ENCODE measurements at places on chromosomes 7 and 10.
A peak's percentile ranks its signal among the peaks of the same experiment; 100 is the strongest.

GRCh38 chr10:93073539-93074146 lies at the start of gene CYP26A1:
Gene CYP26A1 (plus strand): TSS chr10:93073893. CDS start chr10:93073935, 42 bp downstream.
- no peak for DNase-seq

GRCh38 chr10:113939212-113939860 lies 84.9 kb downstream of the NHLRC2 start:
- DNase-seq: no peak

DNA sequence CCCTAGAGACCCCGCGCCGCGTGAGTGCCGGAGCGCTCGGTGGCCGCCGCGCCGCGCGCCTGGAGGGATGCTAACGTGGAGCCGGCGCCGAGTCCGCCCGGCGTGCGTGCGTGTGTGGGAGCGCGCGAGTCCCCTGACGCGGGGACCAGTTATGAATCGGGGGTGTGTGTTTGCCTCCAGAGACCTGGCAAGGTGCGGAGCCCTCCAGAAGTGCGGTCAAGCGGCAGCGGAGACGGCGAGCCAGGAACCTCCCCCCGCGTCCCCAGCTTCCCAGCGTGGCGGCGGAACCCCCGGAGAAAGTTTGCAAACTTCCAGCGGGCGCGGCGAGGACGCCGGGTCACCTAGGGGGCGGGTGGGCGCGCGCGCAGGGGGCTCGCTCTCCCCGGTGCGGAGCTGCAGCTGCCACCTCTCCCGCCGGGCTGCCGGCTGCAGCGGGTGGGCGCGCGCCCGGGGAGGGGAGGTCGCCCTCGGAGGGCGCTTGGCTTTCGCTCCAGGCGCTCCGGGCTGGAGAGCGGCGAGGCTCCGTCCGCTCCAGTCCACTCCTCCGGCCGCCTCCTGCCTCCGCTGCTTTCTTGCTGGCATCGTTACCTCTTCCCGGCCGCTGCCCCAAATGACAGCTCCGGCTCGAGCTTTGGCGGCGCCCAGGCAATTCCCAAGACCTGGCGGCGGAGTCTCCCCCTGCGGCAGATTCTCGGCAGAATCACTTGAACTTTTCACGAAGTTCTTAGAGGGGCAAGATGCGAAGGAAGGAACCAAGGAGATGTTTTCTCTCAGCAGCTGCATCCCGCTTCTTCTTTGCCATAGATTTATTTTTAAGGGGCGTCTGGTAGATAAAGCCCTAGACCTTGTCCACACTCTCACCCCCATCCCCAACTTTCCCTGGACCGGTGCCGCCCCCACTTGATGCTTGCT lies 2.3 kb upstream of the CREB5 start:
- DNase-seq: no peak

GRCh38 chr7:118648002-118648401 lies 423.5 kb downstream of the ANKRD7 start:
- no peak for DNase-seq

GRCh38 chr10:154348-154747 lies 19.1 kb downstream of the ZMYND11 start:
- DNase-seq: no peak

DNA sequence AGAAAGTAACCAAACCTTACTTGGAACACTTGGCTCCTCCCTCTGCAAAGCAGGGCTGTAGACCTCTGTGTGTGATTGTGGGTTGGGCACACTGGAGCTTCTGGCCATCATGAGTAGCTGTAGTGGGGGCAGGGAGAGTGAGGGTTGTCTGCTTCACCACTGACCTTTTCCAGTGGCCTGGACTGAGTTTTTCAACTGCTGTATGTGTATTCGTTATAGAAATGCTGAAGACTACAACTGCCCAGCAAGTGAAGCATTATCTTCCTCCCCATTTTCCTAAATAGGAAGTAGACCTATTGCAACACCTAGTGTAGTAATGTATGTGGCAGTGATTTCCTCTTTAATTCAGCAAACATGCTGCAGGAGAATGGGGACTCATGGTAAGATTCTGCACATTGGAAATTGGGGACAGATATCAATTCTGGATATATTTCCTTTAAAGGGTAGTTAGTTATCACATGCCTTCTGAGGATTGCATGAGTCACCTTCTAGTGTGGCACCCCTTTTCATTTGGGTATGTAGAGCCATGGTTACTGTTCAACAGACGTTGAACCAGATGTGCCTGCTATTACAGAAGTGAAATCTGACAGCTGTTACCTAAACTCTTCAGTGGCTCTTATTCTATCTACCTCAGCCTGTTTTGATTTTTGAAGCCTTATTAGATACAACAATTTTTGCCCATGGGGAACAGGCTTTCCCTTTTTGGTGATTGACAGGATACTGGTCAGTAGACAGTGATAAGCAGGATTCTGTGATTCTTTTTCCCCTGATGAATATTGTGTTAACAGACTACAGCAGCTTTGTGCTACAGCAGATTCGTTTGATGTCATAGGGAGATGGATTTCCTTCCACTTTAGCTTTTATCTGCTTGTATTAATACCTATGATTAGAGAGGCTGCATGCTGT lies 130.9 kb downstream of the SND1 start:
- DNase-seq: peak; percentile 24

- DNase-seq: no peak
Measured at GRCh38 chr7:96122746-96123145, 199.2 kb downstream of the SLC25A13 start.

DNA sequence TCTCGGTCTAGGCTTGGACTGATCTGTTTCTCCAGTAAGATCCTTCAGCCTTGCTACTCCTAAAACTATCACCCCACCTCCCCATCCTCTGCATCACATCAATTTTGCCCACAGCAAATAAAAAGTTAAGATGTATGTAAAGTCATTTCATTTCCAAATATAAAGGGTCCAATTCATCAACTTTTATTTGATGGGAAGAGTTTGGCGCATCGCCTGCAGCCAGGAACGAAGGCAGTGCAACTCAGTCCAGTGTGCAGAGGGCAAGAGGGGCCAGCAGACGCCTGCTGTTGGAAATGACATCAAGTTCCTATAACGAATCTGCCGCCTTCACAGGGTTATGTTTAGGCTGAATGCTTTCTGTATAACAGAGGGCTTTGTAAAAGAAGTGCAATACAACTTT lies 97.0 kb downstream of the SVIL start:
- no peak for DNase-seq

- DNase-seq: no peak
Measured at GRCh38 chr10:86758189-86759072, 2.0 kb downstream of the BMPR1A start.

- DNase-seq: no peak
Measured at GRCh38 chr10:109855746-109856145, 67.6 kb downstream of the XPNPEP1 start.

- no peak for DNase-seq
Measured at GRCh38 chr10:61081301-61081700, 137.3 kb upstream of the RHOBTB1 start.

DNA sequence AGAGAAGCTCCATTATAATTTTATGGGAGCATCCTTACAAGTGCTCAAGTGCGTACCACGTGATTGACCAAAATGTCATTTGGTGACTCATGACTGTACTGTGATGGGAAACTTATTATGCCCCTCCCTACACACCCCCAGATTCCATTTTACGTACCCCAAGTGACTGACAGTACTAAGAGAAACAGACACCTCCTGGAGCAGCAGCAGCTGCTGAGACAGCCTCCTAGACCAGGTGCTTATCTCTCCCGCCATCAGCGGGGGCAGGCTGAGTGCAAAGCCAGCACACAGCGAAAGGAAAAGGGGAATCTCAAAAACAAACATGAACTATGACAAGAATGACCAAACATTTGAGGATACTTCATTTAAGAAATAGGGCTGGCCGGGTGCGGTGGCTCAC lies 4.2 kb upstream of the ADAM12 start:
- no peak for DNase-seq

- no peak for DNase-seq
Measured at GRCh38 chr7:137074391-137075030, 206.1 kb downstream of the CHRM2 start.

DNA sequence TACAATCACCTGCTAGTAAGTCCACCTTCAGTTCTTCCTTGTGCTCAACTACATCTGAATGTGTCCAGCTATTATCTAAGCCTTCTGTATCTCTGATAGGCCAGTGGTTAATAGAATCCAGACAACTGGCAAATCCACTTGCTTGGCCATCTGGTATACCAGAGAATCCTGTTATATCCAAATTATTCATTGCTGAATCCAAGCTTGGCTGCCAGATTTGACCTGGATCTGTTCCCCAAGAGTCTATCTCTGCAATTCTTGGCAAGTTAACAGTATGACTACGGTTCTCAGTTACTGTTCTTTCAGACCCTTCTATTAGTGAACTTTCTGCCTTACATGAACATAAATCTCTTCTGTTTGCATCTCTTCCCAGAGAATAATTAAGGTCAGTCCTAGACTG lies 154.6 kb upstream of the TARP start:
- DNase-seq: no peak

DNA sequence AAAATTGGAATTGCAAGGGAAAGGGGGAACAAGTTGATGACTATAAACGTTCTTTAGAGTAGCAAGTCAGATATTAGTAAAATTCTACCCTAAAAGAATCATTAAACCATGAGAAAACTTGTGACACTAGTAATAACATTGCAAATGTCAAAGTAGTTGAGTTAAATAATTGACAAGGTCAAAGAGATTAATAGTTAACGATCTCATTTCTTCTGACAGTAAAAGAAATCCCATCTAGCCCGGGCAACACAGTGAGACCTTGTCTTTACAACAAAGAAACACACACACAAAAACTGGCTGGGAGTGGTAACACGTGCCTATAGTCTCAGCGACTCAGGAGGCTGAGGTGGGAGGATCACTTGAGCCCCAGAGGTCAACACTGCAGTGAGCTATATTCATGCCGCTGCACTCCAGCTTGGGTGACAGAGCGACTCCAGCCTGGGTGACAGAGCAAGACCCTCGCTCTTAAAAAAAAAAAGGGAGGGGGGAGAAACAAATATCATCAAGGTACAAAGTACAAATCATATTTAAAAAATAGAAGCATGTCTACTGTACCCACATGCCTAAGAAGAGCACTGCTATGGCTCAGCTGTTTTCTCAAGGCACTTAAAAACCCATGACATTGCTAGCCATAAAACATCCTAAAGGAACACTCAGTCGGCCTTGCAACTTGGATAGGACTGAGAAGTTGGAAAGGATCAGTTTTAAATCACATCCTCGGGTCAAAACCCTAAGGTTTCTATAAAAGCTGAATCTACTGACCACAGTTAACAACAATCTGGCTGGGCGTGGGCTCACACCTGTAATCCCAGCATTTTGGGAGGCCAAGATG lies 401.1 kb downstream of the PARD3 start:
- no peak for DNase-seq

DNA sequence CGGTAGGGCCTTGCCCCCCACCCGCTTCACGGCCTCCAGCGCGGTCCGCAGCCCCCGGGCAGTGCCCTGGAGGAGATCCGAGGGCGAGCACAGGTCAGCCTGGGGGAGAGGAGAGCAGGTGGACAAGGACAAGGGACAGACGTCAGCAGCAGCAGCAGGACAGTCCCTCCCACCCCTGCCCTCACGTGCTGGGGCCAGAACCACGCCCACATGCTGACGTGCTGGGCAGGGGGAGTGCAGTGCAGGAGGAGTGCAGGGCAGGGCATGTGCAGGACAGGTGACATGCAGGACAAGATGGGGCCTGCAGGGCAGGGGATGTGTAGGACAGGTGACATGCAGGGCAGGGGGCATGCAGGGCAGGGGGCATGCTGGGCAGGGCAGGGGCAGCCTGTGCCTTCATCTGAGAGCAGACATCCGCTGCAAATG lies 1.5 kb upstream of the SAP25 start:
- no peak for DNase-seq

- no peak for DNase-seq
Measured at GRCh38 chr10:36367362-36367761, 725.3 kb upstream of the FZD8 start.

DNA sequence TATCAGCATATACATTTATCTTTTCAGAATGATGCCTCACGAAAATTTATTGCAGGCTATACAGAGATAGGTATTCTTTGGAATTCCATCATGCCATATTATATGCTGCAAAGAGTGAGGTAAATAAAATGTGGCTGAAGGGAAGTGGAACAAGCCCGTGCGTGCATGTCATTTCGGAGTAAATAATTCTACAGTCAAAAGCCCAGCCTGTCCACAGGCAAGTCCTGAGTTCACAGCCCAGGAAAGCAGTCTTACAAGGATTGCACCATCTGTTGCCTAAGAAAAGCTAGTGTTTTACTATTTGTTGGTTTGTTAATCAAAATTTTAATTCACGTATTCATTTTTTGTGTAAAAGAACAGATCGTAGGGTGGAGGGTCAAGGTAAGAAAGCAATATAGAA lies 292.4 kb upstream of the AKR1E2 start:
- peak; percentile 39 for DNase-seq

All from DMS 273 treated with DMSO at 0.1 percent for 48 hours (cell line).